ENCODE measurements at places on chromosomes 7 and 10.

GRCh38 chr7:92075455-92076158 lies 58.7 kb downstream of the CYP51A1 start:
- DNase-seq, result no peak

- no peak for DNase-seq
Measured at GRCh38 chr7:128909625-128910568, 612 bp downstream of the KCP start.

- DNase-seq, result no peak
Measured at GRCh38 chr7:155585951-155586350, 39.6 kb upstream of the CNPY1 start.

GRCh38 chr10:102422545-102423129 lies 2.0 kb downstream of the FBXL15 start:
- DNase-seq, result peak; percentile 45

DNA sequence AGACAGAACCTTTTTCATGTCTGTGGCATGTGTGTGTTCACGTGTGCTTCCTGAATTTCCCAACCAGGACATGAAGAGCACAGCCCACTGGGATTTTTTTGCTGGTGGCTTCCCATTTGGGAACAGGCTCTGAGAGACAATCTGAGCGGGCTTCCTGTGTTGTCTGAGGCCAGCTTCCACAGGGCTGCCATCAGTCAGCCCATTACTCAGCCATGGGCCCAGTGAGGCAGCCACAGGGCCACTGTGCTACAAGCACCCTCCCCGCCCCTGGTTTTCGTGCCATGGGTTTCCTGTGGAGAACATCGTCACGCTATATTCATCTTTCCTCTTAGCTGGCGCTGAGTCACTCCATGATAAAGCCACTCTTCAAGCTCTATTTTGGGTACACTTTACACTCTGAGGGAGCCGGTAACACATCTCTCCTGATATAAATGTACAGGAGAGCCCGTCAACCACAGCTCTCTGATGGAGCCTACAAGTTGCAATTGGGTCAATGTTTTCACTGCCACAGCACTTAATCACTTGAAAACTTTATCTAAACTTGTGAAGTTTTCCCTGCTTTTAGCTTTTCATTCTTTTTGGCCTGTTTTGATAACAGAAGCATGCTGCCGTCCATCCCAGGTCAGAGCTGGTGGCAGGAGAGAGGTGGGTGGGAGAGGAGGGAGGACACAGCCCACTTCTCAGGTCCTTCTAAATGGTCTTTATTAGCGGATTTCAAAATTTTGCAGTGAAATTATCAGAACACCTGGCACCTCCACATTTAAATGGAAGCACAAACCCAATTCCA lies 96.9 kb downstream of the HIPK2 start:
- peak; percentile 51 for DNase-seq

DNA sequence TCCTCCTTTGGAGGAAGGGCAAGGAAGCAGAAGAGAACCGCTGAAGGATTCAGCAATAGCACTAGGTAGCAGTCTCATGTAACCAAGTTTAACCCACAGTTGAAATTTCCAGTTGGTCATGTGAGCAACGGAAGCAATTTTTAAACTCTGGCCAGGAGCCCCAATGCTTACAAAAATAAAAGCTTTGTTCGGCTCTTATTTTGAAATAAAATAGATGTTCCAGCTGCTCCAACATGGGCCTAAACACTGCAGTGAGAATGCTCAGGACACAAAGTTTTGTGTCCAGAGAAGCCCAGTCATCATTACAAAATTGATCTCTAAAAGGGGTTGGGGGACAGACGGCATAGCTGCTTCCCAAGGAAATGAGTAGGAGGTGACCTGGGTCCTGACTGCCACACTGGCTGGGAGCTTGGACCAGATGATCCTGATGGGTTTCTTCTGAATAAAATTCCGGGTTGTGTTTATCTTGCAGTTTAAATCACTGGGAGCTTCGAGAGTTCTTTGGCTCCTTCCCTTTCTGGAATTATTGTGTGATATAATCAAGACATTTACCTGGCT lies 452 bp upstream of the TMEM140 start:
- DNase-seq, result no peak

- DNase-seq, result no peak
Measured at GRCh38 chr10:110857265-110858171, 14.2 kb upstream of the PDCD4 start.

GRCh38 chr7:14761510-14762296 lies 140.8 kb downstream of the DGKB start:
- DNase-seq, result no peak
